ENCODE measurements at places on chromosomes 6 and 20.
A peak's percentile ranks its signal among the peaks of the same experiment; 100 is the strongest.

DNA sequence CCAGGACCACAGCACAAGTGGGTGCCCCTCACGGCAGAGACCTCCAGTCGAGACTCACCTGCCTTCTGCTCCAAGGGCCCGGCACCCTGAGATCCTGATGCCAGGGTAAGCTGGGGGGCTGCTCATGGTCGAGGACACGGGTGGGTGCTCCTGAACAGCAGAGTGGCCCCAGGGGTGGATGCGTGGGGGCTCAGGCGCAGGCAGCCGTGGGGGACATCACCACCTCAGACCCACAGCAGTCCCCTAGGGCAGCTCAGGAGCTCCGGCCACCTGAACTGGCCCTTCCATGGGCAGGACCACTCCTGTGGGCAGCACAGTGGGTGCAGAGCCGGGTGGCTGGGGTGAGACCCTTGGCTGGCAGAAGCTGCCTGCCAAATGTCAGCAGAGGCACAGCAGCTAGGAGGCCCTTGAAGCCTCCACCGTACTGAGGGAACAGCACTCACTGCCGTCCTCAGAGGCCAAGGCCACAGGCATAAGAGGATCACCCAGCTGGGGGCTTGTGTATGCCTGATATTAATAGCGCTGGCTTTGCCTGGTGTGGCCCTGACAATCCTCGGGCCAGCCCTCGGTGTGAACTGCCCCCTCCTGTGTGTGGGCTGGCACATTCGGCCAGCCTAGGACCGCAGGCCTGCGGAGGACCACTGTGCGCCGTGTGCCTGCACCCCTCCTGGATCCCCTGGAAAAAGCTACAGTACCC lies 5.4 kb downstream of the UCKL1 start:
- no peaks in the 10 kb centered on the region for H3K36me3 ChIP-seq
- H3K4me3 ChIP-seq, result no peak overlapping the region
- H3K27ac ChIP-seq, result no peak overlapping the region
- no peaks in the 10 kb centered on the region for H3K27me3 ChIP-seq

- H3K4me3 ChIP-seq, result no peak overlapping the region
- H3K27me3 ChIP-seq, result no peaks in the 10 kb centered on the region
- no peak overlapping the region for H3K27ac ChIP-seq
- no peaks in the 10 kb centered on the region for H3K4me1 ChIP-seq
- no peak for DNase-seq
- no peaks in the 10 kb centered on the region for H3K36me3 ChIP-seq
These were observed 151.6 kb downstream of the SYNDIG1 start for GRCh38 chr20:24620937-24621519.

DNA sequence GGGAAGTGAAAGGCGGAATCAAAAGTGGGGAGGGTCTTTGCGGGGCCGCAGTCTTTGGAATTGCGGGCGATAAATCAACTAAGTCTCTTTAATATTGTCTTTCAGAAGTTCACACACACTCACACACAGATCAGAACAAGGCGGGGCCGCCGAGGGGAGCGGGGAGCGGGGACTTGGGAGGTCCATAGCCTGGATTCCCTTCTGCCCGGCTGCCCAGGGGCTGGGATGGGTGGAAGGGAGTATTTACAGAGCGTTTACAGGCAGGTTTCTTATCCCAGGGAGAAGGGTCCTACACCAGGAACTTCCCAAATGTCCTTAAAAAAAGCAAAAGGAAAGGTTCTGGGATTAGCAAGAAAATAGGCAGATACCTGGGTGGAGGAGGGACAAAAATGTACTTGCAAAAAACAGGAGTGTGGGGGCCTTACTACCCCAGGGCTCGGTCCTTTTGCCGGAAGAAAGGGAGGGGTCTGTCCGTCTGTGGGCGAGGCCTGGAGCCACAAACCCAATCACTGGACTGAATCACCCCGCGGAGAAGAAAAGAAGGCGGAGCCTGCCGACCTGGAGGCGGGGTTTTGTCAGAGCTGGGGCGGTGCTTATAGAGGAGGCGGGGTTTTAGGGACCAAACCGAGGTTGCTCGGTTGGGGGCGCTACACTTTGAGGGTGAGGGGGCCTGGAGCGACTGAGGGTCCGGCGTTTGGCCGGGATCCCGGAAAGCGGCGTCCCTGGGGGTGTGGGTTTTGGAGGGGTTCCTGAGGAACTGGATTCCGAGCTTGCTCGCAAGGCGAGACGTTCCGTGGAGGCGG lies 3.2 kb downstream of the PRRT1 start:
- DNase-seq, result peak; percentile 80
- no peaks in the 10 kb centered on the region for H3K36me3 ChIP-seq
- peaks cover 14% of the 10 kb centered on the region for H3K4me1 ChIP-seq
- H3K4me3 ChIP-seq, result no peak overlapping the region

DNA sequence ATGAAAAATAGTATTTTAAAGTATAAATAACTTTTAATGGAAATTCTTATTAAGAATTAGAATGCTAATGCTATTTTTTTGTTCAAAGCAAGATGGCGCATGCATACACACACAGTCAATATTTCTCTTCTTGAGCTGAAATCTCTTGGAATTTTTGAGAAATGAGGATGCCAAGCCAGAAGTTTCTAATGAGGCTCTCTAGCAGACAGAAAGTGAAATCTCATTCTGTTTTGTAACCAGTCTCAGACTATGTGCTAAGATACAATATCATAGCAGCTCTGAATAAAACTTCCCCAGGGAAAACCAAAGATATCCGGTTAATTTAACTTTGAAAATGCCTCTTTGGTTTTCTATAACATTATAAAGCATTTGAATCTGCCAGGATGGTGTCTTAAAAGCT lies 97.2 kb upstream of the HDAC2 start:
- no peaks in the 10 kb centered on the region for H3K36me3 ChIP-seq
- no peak for DNase-seq
- no peaks in the 10 kb centered on the region for H3K4me1 ChIP-seq
- no peaks in the 10 kb centered on the region for H3K27me3 ChIP-seq
- no peak overlapping the region for H3K27ac ChIP-seq

DNA sequence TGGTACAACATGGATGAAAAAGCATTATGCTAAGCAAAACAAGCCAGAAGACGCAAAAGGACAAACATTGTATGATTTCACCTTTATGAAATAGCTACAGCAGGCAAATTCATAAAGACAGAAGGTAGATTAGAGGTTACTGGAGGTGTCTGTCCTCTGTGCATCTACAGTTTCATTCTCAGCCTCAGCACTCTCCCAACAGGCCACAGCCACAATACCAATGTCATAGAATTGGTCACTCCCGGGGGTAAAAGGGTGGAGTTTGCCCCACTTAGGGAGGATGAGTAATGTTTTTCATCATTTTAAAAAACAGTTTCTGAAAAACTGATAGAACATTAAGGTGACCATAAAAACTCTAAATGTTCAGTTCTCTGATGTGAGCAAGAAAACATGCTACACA lies 17.2 kb upstream of the TMX4 start:
- H3K4me3 ChIP-seq, result no peak overlapping the region
- no peak overlapping the region for H3K27ac ChIP-seq

DNA sequence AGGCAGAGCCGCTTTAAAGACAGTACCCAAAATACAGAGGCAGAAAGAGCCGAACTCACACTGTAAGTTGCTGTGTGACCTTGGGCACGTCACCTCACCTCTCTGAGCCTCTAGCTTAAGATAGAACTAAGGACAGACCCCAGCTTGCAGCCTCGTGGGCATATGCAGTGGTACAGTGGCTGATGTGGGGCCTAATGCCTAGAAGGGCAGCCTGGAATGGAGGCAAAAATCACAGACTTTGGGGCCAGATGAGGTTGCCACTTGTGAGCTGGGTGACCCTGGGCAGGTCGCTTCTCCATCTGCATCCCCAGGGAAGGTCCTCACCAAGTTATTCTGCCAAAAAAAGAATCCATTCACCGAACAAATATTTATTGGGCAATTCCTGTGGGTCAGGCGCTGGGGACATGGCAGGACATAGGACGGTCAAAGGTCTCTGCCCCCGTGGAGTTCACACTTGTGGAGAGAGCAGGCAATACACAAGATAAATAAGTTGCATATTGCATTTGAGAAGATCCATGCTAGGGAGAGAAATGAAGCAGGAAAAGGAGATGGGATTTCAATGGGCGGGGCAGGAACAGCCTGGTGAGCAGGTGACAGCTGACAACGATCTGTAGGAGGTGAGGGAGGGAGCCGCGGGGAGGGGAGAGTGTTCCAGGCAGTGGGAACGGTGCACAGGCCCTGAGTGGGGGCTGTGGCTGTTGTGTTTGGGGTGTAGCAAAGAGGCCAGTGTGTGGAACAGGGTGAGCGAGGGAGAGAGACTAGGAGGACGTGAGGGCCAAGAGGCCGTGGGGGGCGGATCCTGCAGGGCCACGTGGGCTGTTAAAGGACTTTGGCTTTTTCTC lies 115.2 kb downstream of the CEBPB start:
- no peaks in the 10 kb centered on the region for H3K36me3 ChIP-seq
- H3K27ac ChIP-seq, result no peak overlapping the region
- DNase-seq, result no peak
- no peak overlapping the region for H3K4me3 ChIP-seq
- H3K4me1 ChIP-seq, result no peaks in the 10 kb centered on the region
- H3K27me3 ChIP-seq, result no peaks in the 10 kb centered on the region

DNA sequence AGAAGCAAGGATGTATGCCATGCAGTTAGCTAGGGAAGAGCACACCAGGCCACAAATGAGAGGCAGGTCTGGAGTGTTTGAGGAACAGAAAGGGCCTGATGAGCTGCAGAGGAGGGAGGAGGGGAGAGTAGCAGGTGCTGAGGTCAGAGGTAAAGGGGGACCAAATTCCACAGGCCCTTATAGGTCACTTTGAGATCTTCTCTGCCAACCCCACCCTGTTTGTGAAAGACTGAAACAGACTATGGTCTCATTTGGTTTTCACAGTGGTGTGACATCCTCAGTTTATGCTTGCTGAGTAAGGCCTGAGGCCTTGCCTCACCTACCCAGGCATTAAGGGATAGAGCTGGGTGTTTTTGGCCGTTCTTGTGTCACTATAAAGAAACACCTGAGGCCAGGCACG lies 187.7 kb upstream of the MYLIP start:
- no peak overlapping the region for H3K4me3 ChIP-seq
- H3K27me3 ChIP-seq, result peaks cover 4% of the 10 kb centered on the region
- H3K36me3 ChIP-seq, result no peaks in the 10 kb centered on the region
- no peak overlapping the region for H3K27ac ChIP-seq
- DNase-seq, result no peak

DNA sequence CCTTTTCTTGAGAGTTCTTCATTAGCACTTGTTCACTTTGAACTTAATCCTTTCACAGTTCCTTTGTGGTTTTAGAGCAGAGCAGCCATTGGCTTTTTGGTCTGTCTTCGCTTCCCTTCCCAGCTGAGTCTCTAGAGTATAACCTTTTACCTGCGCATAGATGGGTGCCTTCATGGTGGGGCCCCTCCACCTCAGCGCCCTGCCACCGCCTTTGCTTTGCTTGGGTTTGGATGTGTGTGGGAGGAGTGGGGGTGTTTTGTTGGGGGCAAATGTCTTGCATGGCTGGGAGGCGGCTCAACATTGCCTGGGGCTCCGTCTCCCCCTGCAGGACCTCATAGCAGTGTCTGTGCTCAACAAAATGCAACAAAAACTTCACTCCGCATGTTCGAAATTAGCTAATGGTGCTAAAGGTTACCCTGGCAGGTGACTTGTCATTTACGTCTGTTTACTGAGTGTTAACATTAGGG lies 11.9 kb downstream of the PYGB start:
- H3K36me3 ChIP-seq, result no peaks in the 10 kb centered on the region
- no peak overlapping the region for H3K4me3 ChIP-seq
- H3K4me1 ChIP-seq, result peaks cover 16% of the 10 kb centered on the region
- no peak for DNase-seq
- no peak overlapping the region for H3K27ac ChIP-seq
- H3K27me3 ChIP-seq, result no peaks in the 10 kb centered on the region

- H3K36me3 ChIP-seq, result no peaks in the 10 kb centered on the region
- no peak overlapping the region for H3K27ac ChIP-seq
- H3K4me1 ChIP-seq, result no peaks in the 10 kb centered on the region
- H3K4me3 ChIP-seq, result no peak overlapping the region
- no peaks in the 10 kb centered on the region for H3K27me3 ChIP-seq
These were observed 40.9 kb upstream of the SMOC2 start for GRCh38 chr6:168400037-168400436.

DNA sequence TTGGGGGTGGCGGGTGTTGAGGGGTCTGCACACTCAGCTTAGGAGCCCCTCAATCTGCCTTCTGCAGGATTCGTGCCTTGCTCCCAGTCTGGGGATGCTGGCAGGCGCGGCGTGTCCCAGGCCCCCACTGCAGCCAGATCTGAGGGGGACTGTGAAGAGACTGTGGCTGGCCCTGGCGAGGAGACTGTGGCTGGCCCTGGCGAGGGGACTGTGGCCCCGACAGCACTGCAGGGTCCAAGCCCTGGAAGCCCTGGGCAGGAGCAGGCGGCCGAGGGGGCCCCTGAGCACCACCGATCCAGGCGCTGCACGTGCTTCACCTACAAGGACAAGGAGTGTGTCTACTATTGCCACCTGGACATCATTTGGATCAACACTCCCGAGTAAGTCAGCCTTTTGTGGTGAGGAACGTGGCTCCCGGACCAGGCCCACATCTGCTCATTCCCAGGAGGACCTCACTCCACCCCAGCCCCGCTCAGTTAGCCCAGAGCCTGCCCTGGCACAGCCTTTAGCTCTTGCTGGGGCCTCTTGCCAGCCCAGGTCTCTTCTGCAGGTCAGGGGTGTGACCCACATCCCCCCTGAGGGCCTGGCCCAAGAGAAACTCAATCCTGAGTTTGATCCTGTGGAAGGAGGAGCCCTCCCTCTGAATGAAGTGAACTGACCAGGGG lies 1.1 kb downstream of the EDN3 start:
- H3K27ac ChIP-seq, result no peak overlapping the region
- peaks cover 6% of the 10 kb centered on the region for H3K27me3 ChIP-seq
- no peaks in the 10 kb centered on the region for H3K36me3 ChIP-seq
- H3K4me3 ChIP-seq, result no peak overlapping the region
- DNase-seq, result no peak

DNA sequence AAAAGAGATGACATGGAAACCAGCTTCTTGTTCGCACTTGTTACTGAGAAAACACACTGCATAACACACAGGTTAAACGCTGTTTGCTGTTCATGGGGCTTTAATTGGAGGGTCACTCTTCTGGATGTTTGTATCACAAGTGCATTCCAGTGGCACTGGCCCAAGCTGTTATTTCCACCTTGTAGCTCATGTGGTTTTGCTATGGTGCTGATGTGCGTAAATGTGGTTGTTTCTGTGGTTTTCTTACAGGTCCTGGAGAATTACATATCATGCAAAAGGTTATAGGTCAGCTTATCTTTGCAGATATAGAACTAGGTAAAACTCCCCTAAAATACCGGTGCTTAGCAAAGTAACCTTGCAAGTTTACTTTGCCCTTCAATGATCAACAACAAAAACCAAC lies 89.3 kb upstream of the AHI1 start:
- H3K4me3 ChIP-seq, result no peak overlapping the region
- no peaks in the 10 kb centered on the region for H3K36me3 ChIP-seq
- no peaks in the 10 kb centered on the region for H3K27me3 ChIP-seq
- no peak for DNase-seq
- no peaks in the 10 kb centered on the region for H3K4me1 ChIP-seq

GRCh38 chr20:563187-563586 lies 19.6 kb upstream of the CSNK2A1 start:
- H3K4me1 ChIP-seq, result no peaks in the 10 kb centered on the region
- no peak for DNase-seq
- no peak overlapping the region for H3K4me3 ChIP-seq
- no peaks in the 10 kb centered on the region for H3K27me3 ChIP-seq

Data from CD8-positive, alpha-beta memory T cell (primary cell).